Endothelial cell of umbilical vein (primary cell): ENCODE measurements at places on chromosomes 4 and X. TPM values are rescaled to one million over a fixed set of nuclear protein-coding genes. Genes with fewer than 3 reads are reported as not detected.

MAGEA1 gene
- total RNA-seq = not detected in 2 replicates

CLNK gene
- not detected in 2 replicates for total RNA-seq

TRO gene
- 13.6 and 21.9 TPM in 2 replicates for total RNA-seq

SCFD2 gene
- 17.6 and 22.8 TPM in 2 replicates for total RNA-seq

DNA sequence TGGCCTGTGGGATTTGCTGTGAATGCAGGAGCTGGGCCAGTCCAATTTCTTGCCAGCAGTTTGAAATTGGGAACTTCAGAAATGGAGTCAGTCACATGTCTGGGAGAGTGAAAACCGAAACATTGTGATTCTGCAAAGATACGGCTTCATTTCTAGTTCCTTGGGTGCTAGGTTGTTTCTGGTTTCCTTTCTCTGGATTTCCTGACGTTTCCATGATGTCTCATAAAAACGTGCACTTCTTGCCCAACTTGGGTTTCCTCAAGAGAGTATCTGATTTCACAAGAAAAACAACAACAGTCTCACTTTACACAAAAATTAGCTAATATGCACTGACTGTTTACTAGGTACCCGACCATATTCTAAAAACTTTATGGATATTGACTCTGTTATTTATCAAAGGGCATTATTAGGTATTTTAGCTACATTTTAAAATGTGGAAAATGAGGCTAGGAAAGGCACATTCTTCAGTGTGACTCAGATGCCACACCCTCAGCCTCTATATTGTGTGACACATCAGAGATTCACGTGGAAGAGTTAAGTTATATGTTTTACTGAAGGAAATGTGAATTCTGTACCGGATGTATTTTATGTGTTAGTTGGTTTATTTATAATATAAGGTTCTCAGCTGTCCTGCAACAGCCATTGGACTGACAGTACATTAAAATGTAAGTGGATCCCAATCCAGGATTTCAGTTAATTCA, 225.0 kb upstream of the PUDP start:
- no peak overlapping the region for H3K27ac ChIP-seq
- no peaks in the 10 kb centered on the region for H3K36me3 ChIP-seq
- DNase-seq = no peak
- no peak overlapping the region for H3K4me3 ChIP-seq

GRCh38 chrX:2500091-2500802, 529 bp downstream of the DHRSX start:
- peak overlapping the region; percentile 54 for H3K27ac ChIP-seq
- H3K4me1 ChIP-seq = peaks cover 13% of the 10 kb centered on the region
- no peaks in the 10 kb centered on the region for H3K27me3 ChIP-seq
- DNase-seq = peak; percentile 50
- peaks cover 3% of the 10 kb centered on the region for H3K36me3 ChIP-seq

DNA sequence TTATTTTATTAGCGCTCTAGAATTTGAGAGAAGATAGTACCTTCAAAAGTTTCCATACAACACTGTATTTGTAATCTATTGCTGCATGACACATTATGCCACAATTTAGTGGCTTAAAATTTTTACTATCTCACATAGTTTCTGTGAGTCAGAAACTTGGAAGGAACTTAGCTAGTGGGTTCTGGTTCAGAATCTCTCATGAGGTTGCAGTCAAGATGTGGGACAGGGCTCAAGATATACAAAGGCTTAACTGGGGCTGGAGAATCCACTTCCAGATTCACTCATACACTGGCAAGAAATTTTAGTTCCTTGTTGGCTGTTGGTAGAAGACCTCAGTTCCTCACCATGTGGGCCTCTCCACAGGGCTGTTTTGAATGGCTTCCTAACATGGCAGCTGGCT, 11.5 kb upstream of the C4orf54 start:
- H3K36me3 ChIP-seq = no peaks in the 10 kb centered on the region
- no peak overlapping the region for H3K4me3 ChIP-seq
- no peaks in the 10 kb centered on the region for H3K27me3 ChIP-seq
- H3K27ac ChIP-seq = no peak overlapping the region
- DNase-seq = no peak
- no peaks in the 10 kb centered on the region for H3K4me1 ChIP-seq

- peaks cover 24% of the 10 kb centered on the region for H3K4me1 ChIP-seq
- H3K4me3 ChIP-seq = no peak overlapping the region
- no peaks in the 10 kb centered on the region for H3K36me3 ChIP-seq
- no peak overlapping the region for H3K27ac ChIP-seq
These were observed 69.7 kb upstream of the PPP3CA start for GRCh38 chr4:101417046-101417445.
